Activated CD8-positive, alpha-beta memory T cell treated with anti-CD3 and anti-CD28 coated beads for 4 hours (primary cell): ENCODE measurements at places on chromosomes 2 and 18.

- no peak for DNase-seq
These were observed 190.7 kb downstream of the GBX2 start for GRCh38 chr2:235977445-235977844.

GRCh38 chr2:96950381-96951124 lies 35.8 kb downstream of the FAM178B start:
- no peak for DNase-seq

GRCh38 chr2:127463155-127463991 lies 45.1 kb downstream of the PROC start:
- DNase-seq: no peak

GRCh38 chr2:237868631-237869342 lies 9.4 kb downstream of the RAMP1 start:
- DNase-seq: no peak

DNA sequence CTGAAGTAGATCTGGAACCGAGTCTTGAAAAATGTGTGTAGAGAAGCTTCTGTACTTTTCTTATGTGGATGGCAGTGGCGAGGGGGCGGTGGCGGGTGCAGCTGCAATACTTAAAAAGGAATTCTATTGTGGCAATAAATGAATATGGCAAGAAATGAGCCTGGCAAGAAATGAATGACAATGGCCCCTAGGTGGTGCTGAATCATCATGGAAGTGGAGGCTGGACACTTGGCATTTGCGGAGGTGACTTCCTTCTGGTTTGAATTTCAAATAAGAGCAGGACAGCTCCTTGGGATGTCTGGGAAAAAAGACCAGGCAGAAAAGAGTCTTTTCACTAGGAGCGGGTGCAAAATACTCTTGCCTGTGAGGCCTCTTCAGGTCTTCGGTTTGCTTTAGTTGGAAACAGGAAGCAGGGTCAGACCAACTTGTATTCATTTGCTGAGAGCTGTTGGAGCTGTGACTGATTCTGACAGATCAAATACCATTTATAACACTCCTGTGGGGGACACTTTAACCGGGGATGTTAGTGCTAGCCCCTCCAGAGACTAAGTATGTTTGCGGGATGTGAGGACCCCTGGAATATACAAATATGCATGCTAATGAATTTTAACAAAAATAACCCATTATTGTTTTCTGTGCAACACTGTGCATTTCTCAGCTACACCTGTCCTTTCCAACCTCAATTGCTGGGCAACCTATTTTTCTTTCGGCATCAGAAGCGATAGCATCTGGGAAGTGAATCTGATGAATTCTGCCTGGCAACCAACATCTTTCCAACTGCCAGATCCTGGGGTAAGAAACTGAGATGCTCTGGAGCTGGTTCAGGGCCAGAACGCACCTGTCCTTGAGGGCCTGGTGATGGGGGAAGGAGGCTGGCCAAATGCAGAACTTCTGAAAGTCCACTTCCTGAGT lies 35.4 kb downstream of the FASTKD2 start:
- DNase-seq: no peak

- DNase-seq: no peak
These were observed 648.1 kb downstream of the LRP1B start for GRCh38 chr2:141482697-141483096.

- no peak for DNase-seq
These were observed 32.5 kb upstream of the BZW1 start for GRCh38 chr2:200779214-200779613.

- no peak for DNase-seq
These were observed 153.7 kb upstream of the APCDD1 start for GRCh38 chr18:10300739-10301138.

DNA sequence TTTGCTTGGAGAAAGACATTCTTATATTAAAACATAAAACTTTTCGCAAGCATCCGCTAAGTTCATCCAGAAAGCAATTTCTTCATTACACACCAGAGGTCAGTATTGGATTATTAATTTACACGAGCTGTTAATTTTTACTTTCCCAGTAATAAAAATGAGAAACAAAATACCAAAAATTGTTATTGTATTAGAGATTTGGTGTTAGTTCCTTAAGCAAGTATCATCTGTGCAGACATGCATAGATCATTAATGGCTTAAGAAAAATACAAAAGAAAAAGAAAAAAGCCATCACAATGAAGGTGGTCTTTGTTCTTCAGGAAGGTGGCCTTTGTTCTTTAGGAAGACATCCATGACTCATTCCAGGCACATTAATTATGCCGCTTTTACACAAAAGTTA lies 53.6 kb upstream of the HNMT start:
- DNase-seq: no peak

- DNase-seq: no peak
These were observed 21.3 kb downstream of the SCN1A start for GRCh38 chr2:166106431-166107015.

DNA sequence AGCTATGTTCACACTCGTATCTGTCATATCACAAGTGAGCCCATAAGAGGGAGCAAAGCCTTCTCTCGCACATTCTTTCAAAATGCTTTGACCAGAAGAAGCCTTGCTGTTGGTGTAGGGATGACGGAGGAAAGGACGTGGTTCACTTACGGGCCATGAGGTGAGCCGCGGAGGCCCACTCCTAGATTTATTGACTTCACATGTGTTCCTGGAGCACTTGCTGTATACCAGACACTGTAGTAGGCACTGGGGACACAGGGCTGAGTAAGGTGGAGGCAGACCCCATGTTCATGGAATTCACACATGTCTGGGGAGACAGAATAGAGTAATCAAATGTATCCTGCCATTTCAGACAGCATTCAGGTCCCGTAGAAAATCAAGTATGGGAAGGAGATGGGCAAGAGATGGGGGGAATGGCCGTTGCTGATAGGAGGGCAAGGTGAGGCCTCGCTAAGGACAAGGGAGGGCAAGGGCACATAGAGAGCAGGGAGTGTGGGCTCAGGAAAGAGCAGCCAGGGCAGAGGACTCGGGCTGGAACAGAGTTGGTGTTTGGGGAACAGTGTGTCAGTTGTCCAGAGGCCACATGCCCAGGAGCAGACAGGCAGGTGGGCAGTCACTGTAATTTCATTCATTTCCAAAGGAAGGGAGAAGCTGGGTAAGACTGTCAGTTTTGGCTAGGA lies 182.2 kb downstream of the LDLRAD4 start:
- no peak for DNase-seq

GRCh38 chr2:159088906-159089305 lies 120.5 kb downstream of the TANC1 start:
- DNase-seq: no peak

GRCh38 chr18:49880661-49881060 lies 67.3 kb upstream of the ACAA2 start:
- no peak for DNase-seq

- no peak for DNase-seq
These were observed 6.6 kb upstream of the PTMA start for GRCh38 chr2:231701456-231702373.

GRCh38 chr2:10392951-10393639 lies 55.0 kb downstream of the ODC1 start:
- no peak for DNase-seq

GRCh38 chr18:78999939-79000338 lies 20.3 kb downstream of the SALL3 start:
- no peak for DNase-seq

DNA sequence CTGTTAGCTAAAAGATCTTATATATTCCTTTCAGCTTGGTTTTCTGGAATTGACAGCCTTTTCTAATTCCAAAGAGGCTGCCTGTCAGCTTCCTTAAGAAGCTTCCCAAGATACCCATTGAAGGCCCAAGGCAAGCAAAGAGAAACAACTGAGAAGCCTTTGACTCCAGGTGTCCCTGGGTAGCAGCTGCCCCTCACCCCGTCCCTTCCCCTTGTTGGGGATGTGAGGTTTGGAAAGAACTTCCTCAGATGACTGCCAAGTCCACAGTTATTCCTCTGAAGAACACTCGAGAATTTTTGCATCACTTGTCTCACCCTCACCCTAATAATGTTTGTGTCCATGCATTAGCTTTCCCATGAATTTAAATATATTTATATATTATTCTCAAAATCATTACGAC lies 13.3 kb downstream of the MAPRE3 start:
- no peak for DNase-seq

- DNase-seq: no peak
These were observed 49.3 kb upstream of the DNAJC10 start for GRCh38 chr2:182666674-182667314.

- peak; percentile 3 for DNase-seq
These were observed 68.8 kb downstream of the DOK6 start for GRCh38 chr18:69469444-69469919.

- DNase-seq: no peak
These were observed 941 bp upstream of the MPPE1 start for GRCh38 chr18:11909061-11909455.

DNA sequence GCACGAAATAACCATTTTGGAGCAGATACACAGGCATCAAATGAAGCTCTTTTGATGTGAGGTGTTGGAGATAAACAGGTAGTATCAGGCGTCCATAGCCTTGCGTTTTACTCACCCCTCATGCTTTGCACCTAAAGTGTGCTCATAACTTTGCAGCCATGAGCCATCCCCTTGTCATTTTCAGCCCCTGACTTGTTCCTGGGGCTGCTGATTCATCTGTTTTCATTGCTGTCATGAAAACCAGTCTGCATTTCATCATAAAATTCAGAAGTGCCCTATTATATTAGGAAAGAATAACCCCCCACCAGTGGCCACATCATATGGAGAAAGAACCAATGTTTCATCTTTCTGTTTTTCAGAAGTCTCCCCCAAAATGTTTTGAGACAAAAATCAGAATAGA lies 329.7 kb upstream of the NRP2 start:
- DNase-seq: no peak

GRCh38 chr2:223585666-223586065 lies 16.5 kb downstream of the SCG2 start:
- DNase-seq: no peak

GRCh38 chr18:49725809-49726674 lies 87.3 kb downstream of the ACAA2 start:
- no peak for DNase-seq

DNA sequence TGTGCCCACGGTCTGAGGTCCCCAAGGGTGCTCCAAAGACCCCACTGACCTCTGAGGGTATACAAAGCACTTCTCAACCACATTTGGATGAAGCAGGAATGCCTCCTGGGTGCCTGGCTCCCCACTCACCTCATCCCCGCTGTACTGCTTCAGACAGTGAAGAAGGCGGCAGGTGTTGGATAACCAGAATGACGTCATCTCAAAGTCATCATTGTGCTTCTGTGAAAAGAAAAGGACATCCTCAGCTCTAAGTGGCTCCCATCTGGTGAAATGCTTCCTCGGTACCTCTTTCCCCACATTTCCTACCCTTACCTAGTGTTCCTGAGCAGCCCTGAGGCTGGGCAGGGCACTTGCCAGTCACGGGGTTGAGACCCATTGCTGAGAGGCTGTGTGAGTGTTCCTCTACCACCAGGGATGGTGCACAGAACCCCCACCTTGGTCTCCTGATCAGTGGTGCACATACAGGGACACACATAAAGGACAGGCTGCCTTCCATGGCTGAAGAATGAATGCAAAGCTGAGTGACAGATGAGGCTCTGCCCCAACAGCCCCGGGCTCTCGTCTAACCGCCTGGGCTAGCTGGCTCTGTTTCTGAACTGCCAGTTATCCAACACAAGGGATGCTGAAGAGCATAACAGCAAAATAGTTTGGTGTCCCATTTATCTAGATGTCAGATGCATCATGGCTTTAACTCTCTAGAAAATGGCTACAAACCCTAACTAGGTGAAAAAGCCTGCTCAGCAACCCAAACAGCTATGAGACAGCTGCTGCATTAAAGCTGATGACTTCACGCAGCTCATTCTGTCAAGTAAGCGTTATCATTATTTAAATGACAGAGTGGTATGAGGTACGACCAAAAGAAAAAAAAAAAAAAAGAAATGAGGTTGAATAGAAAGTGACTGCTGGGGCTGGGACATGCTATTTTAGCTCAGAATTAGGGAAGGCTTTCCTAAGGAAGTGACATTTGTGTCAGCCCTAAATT lies 28.2 kb upstream of the ACAA2 start:
- no peak for DNase-seq

DNA sequence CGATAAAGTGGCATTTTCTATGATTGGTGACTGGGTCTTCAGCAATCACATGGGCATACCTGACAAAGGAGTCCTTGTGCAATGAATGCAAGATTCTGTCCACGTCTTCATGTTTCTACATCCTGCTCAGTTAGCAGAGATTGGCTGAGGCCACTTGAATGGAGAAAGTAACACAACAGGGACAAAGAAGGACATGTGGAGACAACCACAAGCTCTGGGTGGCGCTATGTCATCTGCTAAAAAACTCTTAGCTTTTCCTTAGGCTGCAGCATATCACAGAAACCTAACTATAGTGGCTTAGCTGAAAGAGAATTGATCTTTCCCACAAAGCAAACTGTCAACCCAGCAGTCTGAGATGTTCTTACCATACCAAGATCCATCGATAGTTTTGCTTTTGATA lies 1109.7 kb downstream of the SOCS6 start:
- no peak for DNase-seq

DNA sequence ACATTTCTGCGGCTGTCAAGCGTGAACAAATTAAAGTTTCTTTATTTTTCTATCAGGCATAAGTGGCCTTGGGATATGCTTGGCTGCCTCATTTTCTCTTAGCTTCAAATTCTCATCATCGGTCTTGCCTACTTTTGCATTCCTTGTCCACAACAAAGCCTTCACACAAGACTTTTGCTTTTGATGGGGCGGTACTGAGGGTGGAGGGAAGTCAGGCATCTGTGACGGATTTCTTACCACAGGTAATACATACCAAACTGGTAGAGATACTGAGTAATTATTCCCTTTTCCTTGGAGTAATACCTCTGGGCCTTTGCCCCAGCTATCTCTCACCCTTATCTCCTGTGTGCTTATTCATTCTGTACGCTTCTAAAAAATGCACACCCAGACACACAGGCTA lies 468.3 kb upstream of the RGPD4 start:
- DNase-seq: no peak

DNA sequence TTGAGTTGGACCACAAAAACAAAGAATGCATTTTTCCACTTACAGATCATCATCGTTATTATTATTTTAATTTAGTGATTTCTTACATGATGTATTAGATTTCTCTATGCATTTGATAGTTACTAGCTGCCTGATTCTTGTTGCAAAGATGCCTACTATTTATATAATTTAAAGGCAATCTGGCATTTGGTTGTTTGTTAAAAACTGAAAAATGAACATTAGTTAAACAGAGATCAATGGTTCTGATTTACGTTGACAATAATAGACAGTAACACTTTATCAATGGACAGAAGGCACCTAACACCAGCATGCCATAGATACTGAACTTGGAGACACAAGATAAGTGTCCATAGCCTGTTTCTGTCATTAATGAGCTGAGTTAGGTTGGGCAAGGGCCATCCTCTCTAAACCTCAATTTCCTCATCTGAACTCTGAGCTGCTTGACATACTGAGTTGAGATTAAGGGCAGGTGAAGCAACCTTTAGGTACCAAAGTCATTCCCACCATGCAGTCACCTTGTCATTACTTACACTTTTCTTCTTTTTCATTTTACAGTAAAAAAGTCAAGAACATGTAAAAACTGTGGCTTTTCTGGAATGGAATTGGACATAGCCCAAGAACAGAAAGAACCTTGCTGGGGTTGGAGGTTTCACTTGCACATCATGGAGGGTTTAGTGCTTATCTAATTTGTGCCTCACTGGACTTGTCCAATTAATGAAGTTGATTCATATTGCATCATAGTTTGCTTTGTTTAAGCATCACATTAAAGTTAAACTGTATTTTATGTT lies 3.1 kb downstream of the CCL20 start:
- no peak for DNase-seq

GRCh38 chr2:65164426-65164891 lies 34.6 kb upstream of the RAB1A start:
- DNase-seq: no peak
